ENCODE measurements at places on chromosomes 1 and 21.

GRCh38 chr1:60413091-60413490 is 339.5 kb upstream of the C1orf87 start:
- DNase-seq = no peak

DNA sequence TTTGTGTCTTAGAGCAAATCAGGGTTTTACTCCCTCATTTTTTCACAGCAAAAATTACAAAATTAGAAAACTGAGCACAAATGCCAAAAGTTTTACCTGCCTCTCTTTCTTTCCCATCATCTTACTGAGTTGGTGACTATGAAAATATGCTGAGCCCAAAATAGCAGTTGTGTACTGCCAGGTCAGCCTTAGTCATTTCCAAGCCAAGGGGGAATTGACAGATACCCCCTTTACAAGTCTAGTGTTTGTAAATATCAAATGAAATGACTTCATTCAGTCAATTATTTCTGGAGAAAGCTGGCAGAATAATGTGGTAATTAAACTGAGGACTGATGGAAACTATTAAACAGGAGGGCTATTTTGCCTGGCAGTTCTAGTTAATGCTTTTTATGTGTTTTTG is 11.4 kb upstream of the GORAB start:
- peak; percentile 13 for DNase-seq

GRCh38 chr1:89790592-89790991 is 30.2 kb upstream of the LRRC8D start:
- DNase-seq = peak; percentile 65

DNA sequence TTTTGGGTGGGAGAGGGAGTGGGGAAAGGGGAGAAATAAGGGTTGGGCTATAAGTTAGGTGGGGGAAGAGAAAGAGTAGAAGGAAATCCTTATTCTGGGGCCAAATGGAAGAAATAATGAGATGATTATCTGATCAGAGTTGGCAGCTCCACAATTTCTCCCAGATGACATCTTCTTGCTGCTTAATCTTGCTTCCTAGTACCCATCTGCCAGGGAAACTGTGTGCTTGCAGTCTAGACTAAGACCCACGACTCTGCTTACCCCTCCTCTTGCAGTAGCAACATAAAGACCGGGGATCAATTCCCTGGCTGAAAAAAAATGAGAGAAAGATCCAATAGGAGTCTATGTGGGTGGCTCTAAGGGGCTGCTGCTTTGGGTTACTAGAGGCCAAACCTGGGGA is 95.6 kb downstream of the PAPPA2 start:
- DNase-seq = no peak

DNA sequence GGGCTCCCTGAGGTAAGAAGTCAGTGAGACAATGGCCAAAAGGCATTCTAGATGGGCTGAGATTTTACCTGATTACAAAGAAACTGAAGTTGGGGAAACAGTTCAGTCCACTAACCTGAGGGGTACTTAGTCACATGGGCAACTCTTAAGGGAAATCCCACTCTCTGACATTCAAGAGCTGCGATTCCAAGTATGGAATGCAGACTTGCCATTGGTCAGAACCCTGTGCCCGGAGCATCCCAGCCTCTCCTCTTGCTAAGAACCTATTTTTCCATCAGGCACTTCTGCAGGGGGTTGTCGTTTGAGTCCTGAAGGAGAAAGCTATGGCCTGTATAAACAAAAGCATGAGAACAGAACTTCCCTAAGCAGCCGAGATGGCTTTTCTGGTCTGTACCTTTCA is 434.9 kb upstream of the DAB1 start:
- no peak for DNase-seq

DNA sequence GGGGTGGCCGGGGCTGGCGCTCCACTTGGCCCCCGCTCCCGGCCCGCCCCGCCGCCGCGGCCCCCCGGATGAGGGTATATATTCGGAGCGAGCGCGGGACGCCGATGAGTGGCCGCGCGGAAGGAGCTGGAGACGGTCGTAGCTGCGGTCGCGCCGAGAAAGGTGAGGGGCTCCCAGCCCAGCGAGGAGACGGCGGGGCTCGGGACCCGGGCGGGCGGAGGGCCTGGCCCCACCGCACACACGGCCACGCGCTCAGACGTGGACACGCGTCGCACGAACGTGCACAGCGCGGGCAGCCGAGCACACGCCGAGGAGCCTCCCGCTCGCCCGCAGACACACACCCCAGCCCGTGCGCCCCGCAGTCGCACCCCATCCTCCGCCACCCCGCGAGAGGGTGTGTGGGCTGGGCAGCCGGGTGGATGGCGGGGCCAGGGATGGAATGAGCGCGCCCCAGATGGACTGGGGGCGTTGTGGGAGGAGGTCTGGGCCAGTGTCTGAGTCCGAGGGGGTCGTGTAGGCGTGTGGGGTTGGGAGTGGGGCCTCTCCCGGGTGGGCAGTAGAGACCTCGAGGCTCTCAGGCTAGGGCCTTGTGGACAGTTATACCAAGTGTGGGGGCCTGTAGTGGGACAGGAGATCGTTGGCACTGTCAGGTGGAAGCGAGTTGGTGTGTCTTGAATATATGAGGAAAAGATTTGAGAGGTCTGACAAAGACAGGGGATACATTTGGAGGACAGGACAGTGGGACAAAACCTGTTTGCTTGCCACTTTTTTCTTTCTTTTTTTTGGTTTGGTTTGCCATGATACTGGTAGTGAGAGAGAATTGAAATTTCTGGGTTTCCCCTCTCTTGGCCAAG is at the start of gene UAP1:
UAP1 (plus strand) TSS at position 107 of the 854 bp plus-strand sequence. CDS start 4,347 bp downstream, outside the sequence.
- DNase-seq = no peak

GRCh38 chr1:23492132-23492720 is 8.2 kb upstream of the ASAP3 start:
- DNase-seq = no peak

DNA sequence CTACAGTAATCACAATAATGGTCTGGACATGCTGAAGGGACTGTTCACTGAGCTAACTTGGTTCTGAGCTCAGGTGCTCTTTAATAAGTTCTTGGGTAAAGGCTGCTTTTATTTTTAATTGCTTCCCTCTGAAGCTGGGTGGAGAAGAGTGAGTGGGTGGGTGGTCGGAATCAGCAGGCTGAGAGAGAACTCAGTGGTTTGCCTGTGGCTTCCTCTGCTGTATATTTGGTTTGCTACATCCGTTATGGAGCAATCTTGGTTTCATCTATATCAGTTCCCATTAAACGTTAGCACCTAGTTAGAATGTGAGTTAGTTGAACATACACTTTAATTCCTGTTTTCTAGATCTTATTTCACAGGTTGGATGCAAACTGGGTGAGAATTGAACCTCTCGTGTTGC is 23.3 kb downstream of the CNIH4 start:
- no peak for DNase-seq

- DNase-seq = no peak
Observed at GRCh38 chr1:3899754-3900149, 320 bp downstream of the C1orf174 start.

- DNase-seq = peak; percentile 43
Observed at GRCh38 chr1:20212685-20213331, 26.5 kb upstream of the PLA2G2C start.

GRCh38 chr1:227938911-227939790 is 8.6 kb downstream of the WNT9A start:
- no peak for DNase-seq

GRCh38 chr1:77018761-77019160 is 151.5 kb downstream of the ST6GALNAC5 start:
- no peak for DNase-seq

DNA sequence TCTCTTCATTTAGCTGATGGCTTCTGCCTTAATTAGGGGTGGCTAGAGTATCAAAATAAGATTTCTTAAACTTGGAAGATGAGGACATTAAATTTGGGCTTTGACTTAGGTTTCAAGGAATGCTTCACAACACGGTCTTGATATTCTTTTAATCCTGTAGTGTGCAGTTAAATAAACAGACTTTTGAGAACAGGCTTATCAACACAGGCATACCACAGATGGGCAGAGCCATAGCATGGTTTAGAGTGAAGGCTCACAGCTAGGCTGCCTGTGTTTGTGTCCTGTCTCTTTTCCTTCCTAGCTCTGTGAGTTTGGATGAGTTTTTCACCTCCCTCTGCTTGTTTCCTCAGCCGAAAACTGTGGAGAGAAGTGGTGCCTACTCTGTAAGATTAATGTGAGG is 102.3 kb upstream of the IPO9 start:
- DNase-seq = no peak

DNA sequence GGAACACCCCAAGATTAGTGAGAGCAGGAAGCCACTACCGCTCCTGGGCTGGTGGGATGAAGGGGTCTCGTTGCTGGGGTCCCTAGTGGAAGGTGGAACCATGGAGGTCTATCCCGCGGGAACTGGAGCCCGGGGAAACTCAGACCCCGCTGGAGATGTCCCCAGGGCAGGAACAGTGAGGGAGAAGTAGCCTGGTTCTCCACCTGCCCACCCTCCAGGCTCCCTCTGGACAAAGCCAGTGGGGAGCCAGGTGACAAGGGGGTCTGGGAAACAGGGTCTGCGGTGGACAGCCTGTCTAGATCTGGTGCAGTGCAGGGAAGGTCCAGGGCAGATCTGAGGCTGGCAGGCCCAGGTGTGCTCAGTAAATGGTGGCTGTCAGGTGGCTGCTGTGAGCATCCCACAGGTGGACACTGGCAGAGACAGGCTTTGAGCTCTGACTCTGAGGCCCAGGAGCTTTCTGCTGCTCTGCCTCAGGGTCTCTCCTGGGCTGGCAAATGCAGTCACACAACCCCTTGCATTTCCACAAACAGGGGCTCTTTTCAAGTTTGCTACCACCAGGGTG is 88.0 kb upstream of the TLR5 start:
- no peak for DNase-seq

DNA sequence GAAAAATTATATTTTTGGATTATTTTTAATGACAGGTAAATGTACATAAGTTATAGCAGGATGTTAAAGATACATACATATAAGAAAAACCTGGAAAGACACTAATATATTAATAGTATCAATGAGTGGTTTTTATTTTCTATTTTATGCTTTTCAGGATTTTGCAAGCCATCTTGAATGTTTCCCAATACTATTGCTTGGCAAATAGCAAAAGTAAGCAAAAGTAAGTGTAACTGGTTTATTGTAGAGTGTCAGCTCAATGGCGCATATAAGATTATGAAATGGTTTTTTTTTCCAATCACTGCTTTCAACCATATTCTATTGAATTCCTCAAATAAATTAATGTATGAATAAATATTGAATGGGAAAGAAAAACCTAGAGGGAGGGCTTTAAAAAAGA is 36.4 kb downstream of the ZNF684 start:
- DNase-seq = no peak

- no peak for DNase-seq
Observed at GRCh38 chr1:188670837-188671236, 1806.8 kb downstream of the BRINP3 start.

- no peak for DNase-seq
Observed at GRCh38 chr1:44660176-44660575, 14.1 kb downstream of the TMEM53 start.

DNA sequence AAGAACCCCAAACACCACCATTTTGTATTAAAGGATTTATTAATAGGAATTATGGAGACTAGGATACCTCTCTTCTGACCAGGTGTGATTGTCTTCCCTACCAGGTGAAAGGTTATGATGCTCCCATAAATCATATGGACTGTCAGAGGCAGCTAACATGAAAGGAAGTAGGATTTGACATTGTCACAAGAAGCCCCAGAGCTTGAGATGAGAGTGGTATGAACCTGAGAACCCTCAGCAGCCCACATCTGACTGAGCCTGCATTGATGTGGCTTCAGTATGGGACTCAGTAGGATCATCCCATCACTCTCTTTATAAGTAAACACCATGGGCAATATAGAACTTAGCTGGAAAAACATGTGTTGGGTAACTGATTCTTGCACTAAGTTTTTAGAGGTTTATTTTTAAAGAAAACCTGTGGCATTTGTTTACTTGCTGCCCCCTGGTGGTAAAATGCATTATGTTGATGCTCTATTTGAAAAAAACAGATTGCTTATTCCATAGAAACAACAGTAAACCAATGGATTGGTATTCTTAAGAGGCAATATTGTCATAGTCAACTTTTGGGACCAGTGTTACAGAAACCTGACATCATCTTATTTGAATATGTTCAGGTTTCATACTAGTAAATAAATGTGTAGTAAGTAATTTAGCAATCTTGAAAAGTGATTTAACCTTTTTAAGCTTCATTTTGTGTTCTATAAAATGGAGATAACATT is 16.6 kb upstream of the CACYBP start:
- peak; percentile 37 for DNase-seq

DNA sequence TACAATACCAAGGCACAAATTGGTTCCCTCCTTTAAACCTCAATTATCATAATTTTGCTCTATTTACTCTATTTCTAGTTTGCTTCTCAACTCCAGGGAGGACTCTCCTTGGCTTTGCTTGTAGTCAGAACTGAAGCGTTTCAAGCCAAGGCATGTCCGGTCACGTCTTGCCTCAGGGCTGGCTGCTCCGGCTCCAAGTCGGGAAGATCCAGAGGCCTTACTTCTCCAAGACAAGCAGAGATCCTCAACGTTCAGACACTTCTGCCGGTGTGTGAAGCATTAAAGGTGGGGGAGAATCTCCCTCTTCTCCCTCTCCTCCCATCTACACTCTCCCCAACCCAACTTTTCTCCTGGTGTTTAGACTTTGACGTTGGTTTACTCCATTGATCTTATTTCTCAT is 7.2 kb upstream of the HHAT start:
- no peak for DNase-seq

DNA sequence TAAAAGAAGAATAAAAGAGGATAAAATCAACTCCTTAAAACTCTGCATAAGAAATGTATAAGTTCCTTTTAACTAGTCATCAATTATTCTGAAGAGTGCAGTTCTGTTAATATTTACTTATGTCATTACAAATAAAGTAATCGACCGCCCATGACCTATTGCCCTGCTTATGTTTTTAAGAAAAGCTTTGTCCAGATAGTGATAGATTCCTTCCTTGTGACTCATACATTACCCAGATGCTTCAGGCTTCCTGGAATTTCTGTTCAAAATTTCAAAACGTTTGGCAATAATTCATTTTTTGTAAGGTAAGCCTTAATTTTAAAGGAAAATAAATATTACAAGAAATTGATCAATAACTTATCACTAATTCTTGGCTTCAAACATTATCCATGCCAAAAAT is 918.2 kb upstream of the ADGRL2 start:
- peak; percentile 68 for DNase-seq

DNA sequence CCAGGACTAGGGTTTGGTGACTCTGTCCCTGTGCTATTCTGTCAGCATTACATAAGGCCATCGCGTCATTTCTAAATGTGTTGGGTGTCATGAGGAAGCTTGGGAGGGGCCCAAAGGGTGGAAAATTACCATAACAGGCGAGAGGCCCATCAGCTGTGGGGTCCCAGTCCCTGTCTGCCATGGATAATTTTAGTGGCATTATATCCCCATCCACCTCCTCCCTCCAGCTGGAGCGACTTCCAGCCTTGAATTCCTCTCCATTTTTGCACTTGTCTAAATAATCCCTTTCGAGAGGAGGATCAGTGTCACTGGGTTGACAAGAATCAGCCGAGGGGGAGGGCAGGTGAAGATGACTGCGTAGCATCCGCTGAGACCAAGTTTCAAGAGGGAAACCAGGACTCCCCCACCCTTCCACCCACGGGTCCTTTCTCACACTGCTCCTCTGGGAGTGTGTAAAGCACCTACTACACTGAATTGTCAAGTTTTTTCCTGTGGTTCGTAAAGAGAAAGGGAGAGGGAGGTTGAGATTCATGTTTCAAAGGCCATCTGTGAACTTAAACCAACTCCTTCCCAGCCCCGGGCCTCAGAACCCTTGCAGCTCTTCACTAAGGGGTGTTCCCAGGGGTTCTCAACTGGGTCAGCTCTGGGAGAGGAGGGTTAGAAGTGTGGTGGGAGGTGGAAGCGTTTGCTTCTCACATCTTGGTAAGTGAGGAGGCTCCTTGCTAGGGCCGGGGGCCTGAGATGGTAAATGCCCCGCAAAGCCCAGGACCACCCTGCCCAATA is 29.2 kb downstream of the VASH2 start:
- no peak for DNase-seq

- no peak for DNase-seq
Observed at GRCh38 chr1:151526735-151527525, 13.2 kb upstream of the TUFT1 start.

GRCh38 chr1:221994939-221995338 is 253.1 kb upstream of the DUSP10 start:
- peak; percentile 74 for DNase-seq
